CD4-positive, alpha-beta T cell (primary cell): ENCODE measurements at places on chromosomes 5 and 9. TPM values are rescaled to one million over a fixed set of nuclear protein-coding genes. Genes with fewer than 3 reads are reported as not detected.

DNA sequence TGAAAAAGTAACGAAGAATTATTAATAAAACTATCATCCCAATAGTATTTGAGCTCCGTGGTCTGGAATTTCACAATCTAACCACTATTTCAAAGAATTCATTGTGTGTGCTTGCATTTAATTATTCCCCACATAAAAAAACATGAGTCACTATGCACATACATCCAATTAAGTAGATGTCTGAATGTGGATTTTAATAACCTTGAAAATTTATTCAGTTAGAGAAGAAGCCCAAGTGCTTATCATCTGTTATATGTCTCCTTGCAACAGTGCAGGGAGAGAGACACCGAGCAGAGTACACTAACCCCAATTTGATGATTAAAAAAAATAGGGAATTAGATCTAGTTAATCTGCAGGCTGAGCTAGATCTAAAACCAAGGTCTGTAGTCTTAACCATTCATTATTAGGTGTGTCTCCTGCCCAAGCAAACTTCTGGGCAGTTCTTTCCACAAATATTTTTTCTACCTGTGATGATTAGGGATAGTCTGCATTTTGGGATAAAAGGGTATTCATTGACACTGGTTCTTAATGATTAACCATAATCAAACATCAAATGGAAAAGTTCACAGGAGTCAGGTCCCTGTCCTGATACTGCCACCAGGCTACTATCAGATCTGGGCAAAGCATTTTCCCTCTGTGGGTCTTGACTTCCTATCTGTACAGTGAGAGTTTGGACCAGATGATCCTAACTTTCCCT is 164.2 kb downstream of the GRIA1 start:
- no peaks in the 10 kb centered on the region for H3K36me3 ChIP-seq
- H3K4me3 ChIP-seq: no peak overlapping the region
- H3K27ac ChIP-seq: no peak overlapping the region
- DNase-seq: no peak

GRCh38 chr5:372996-373709 is 51.6 kb downstream of the AHRR start:
- no peak overlapping the region for H3K4me3 ChIP-seq
- no peaks in the 10 kb centered on the region for H3K36me3 ChIP-seq
- peaks cover 16% of the 10 kb centered on the region for H3K27me3 ChIP-seq
- H3K27ac ChIP-seq: no peak overlapping the region
- no peak for DNase-seq

GRCh38 chr5:142326480-142326938 is 1.7 kb upstream of the SPRY4 start:
- H3K27me3 ChIP-seq: peaks cover 52% of the 10 kb centered on the region
- peaks cover 33% of the 10 kb centered on the region for H3K4me1 ChIP-seq
- H3K27ac ChIP-seq: no peak overlapping the region

- DNase-seq: no peak
- H3K27me3 ChIP-seq: no peaks in the 10 kb centered on the region
- H3K36me3 ChIP-seq: no peaks in the 10 kb centered on the region
- no peaks in the 10 kb centered on the region for H3K4me1 ChIP-seq
- no peak overlapping the region for H3K27ac ChIP-seq
Observed at GRCh38 chr5:87195104-87195591, 72.5 kb upstream of the RASA1 start.

- H3K36me3 ChIP-seq: no peaks in the 10 kb centered on the region
- H3K27me3 ChIP-seq: no peaks in the 10 kb centered on the region
- no peak overlapping the region for H3K4me3 ChIP-seq
- no peak overlapping the region for H3K27ac ChIP-seq
- H3K4me1 ChIP-seq: no peaks in the 10 kb centered on the region
Observed at GRCh38 chr5:116078199-116078598, 6.6 kb upstream of the COMMD10 start.

PCA3 gene
- total RNA-seq: not detected

PRXL2C gene
- total RNA-seq: 25.4 TPM
